ENCODE measurements at places on chromosomes 2 and 18.

GRCh38 chr2:152309352-152310214 lies 25.4 kb upstream of the FMNL2 start:
- DNase-seq = no peak

DNA sequence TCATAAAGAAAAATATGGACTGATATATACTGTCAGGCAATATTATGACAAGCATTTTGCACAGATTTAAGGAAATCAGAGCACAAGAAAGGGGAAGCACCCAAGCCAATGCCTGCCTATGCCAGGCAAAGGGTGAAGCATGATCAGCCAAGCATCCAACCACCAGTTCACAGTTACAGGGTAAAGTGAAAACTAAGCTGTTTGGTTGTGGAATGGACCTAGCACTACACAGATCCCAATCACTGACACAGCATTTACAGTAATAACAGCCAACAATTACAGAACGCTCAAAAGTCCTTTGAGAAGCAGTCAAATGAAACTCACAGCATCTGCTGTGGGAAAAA lies 90.3 kb downstream of the SP3 start:
- no peak for DNase-seq

DNA sequence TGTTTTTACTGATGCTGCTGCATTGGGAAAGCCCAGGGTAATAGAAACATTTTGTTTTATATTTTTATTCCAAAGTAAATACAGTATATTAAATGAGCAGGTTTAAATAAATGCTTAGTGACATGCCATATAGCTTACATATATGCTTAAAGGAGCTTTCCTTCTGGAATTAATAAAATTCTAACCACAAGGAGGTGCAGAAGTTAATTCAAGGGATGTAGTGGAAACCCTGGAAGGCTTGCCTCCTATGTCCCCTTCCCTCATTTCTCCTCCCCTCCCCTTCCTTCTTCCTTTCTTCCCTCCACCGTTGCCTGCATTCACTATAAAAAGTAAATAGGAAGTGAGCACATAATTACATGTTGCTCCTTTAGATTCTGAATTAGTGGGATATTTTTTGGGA lies 96.3 kb downstream of the UBE2E3 start:
- no peak for DNase-seq

- no peak for DNase-seq
Measured at GRCh38 chr2:187500585-187501359, 52.7 kb upstream of the CALCRL start.

DNA sequence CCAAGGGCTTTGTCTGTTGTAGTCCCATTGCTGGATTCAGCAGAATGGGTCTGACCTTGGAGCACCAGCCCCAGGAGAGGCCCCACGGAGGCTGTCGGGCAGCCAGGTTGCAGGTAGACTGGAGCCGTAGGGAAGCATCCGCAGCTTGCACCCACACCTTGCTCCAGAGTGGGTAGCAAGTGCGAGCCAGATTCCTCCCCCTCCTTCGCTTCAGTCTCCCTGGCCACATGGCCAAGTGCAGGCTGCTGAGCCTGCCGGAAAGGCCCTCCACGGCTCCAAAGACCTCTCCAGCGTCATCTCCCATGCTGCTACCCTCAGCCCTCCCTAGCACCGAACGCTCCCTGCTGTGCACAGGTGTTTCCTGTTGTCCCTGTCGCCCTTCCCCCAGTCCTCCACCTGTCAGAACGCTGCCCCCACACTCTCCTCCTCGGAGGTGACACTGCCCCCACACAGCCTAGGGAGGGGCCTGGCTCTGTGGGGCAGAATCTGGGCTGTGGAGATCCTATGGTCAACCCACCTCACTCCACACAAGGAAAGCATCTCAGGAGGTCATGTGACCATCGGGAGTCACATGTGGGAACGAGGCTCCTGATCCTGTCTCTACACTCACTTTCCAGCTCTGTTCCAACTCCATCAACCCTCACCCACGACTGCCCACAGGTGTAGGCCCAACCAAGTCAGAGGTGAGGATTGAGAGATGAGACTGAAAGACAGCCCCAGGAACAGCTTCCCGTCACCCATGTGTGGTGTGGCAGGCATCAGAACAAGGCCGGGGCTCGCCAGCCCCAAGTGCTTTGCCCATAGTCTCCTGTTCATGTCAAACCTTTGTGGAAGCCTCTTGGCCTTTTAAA lies 8.3 kb downstream of the KCNF1 start:
- DNase-seq = no peak

GRCh38 chr2:127173057-127173456 lies 47.0 kb downstream of the CYP27C1 start:
- DNase-seq = no peak

- DNase-seq = no peak
Measured at GRCh38 chr2:81940266-81940955, 1635.9 kb upstream of the LRRTM1 start.

DNA sequence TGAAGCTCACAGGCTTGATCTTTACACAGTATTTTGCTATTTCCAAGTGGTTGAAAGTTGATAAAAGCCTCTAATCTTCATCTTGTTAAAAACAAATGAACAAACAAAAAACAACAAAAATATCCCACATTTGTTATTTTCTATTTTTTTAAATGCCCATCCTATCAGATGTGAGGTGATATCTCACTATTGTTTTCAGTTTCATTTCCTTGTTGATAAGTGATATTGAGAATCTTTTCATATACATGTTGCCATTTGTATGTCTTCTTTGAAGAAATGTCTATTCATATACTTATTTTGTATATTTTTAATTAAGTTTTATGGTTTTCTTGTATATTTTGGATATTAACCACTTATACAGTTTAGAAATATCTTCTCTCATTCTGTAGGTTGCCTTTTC lies 175.8 kb downstream of the CALCRL start:
- DNase-seq = no peak

DNA sequence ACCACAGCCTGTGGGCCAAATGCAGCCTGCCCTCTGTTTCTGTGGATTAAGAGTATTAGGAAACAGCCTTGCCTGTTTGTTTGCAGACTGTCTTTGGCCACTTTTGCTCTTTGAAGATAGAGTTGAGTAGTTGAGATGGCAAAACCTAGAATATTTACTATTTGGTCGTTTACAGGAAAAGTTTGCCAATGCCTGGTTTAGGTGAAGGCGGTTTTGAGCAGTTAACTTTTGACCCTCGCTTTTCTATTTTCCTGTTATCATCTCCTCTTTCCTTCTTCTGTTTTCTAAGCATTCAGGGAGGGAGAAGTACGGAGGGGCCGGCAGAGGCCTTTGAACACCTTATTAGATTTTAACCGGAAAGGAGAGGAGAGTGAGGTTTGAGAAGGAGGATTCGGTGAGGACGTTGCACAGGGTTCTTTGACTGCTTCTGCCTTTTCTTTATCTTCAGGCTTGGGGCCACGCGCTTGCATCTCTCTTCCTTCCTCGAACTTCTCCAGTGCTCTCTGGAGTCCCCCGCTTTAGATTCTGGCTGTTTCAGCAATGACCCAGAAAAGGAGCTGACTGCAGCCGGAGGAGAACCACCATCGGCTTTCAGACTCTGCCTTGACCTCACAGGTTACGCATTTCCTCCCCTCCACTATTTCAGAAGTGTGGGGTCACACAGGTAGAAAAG lies 39.2 kb downstream of the IL1R2 start:
- DNase-seq = no peak

- DNase-seq = no peak
Measured at GRCh38 chr2:7612969-7613368, 695.8 kb downstream of the RNF144A start.

- DNase-seq = no peak
Measured at GRCh38 chr2:216659276-216659675, 26.1 kb downstream of the IGFBP2 start.

DNA sequence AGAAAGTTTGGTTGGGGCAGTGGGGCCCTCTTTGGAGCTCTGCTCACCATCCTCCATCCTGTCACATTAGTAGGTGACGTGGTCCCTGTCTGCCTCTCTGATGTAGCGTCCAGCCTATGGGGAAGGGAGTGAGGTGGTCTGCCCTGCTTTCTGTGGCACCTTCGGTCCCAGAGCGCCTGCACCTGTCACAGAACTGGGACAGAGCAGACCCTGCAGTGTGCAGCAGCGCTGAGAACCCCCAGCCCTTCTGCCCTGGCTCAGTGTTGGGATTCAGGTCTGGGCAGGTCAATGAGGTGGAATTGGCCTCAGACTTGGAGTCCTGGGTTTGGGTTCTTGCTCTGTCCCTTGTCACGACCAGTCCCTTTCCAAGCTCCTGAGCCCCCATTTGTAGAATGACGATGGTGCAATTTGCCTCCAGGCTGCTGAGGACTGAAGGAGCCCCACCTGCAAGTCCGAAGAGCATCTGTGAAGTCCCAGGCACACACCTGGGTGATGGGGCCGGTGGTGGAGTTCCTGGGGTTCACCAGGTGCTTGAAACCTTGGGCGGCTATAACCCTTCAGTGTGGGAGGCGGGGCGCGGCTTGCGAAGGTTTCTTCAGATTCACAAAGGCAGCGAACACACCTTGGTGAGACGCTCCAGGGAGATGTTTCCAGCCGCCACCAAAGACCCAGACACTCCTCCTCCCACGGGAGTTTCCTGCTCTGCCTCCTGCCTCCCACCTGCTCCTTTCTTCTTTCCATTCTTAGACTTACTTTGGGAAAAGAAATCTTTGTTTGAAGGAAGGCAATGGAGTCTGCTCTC lies 265.4 kb upstream of the HDAC4 start:
- no peak for DNase-seq

- no peak for DNase-seq
Measured at GRCh38 chr2:31969178-31969577, 41.6 kb downstream of the MEMO1 start.

- no peak for DNase-seq
Measured at GRCh38 chr18:64718808-64719207, 569.9 kb upstream of the LINC00305 start.

DNA sequence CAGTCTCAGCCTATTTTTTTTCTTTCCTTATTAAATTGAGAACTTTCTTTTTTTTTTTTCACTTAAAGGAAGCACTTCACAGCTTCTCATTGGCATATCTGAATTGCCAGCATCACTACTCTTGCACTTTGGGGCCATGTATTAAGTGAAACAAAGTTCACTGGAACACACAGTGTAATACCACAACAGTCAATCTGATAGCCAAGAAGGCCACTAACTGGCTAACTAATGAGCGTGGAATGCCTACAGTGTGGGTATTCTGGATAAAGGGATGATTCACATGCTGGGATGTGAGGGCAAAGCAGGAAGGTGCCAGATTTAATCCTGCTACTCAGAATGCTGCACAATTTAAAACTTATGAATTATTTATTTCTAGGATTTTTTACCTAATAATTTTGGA lies 11.7 kb upstream of the C18orf63 start:
- no peak for DNase-seq

GRCh38 chr2:200966770-200967169 lies 3.3 kb upstream of the ORC2 start:
- DNase-seq = no peak

- DNase-seq = no peak
Measured at GRCh38 chr2:160838147-160838546, 322.1 kb upstream of the TANK start.
